ENCODE measurements at places on chromosomes 1 and 21. TPM values are rescaled to one million over a fixed set of nuclear protein-coding genes. Genes with fewer than 3 reads are reported as not detected.

GRCh38 chr1:29156543-29157268, 25.0 kb downstream of the SRSF4 start:
- peaks cover 20% of the 10 kb centered on the region for H3K36me3 ChIP-seq
- H3K4me3 ChIP-seq, result no peak overlapping the region
- H3K27ac ChIP-seq, result peak overlapping the region; percentile 67
- DNase-seq, result peak; percentile 53

The CLEC20A gene
- total RNA-seq, result 0.47 TPM

DNA sequence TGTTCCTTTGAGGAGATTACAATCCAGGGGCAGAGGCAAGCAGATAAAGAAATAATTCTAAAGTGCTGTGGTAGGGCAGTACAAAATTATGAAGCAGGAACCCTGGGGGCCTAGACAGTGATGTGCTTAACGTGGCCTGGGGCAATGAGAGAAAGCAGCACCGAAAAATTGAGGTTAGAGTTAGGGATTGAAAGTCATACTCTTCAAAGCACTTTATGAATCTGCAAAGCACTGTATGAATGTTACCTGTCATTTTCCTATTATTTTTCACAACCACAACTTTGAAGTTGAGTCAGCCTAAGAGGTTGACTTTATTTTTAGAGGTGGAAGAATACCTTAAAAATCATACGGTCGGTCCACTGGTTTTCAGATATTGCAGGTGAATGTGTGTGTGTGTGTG, 183.4 kb upstream of the NFIA start:
- no peak for DNase-seq
- no peaks in the 10 kb centered on the region for H3K27me3 ChIP-seq
- H3K36me3 ChIP-seq, result no peaks in the 10 kb centered on the region
- H3K4me1 ChIP-seq, result no peaks in the 10 kb centered on the region

GRCh38 chr1:170555370-170555769, 23.4 kb downstream of the GORAB start:
- H3K36me3 ChIP-seq, result peaks cover 9% of the 10 kb centered on the region
- H3K27ac ChIP-seq, result no peak overlapping the region
- H3K4me1 ChIP-seq, result no peaks in the 10 kb centered on the region
- DNase-seq, result no peak
- H3K27me3 ChIP-seq, result no peaks in the 10 kb centered on the region
- no peak overlapping the region for H3K4me3 ChIP-seq

DNA sequence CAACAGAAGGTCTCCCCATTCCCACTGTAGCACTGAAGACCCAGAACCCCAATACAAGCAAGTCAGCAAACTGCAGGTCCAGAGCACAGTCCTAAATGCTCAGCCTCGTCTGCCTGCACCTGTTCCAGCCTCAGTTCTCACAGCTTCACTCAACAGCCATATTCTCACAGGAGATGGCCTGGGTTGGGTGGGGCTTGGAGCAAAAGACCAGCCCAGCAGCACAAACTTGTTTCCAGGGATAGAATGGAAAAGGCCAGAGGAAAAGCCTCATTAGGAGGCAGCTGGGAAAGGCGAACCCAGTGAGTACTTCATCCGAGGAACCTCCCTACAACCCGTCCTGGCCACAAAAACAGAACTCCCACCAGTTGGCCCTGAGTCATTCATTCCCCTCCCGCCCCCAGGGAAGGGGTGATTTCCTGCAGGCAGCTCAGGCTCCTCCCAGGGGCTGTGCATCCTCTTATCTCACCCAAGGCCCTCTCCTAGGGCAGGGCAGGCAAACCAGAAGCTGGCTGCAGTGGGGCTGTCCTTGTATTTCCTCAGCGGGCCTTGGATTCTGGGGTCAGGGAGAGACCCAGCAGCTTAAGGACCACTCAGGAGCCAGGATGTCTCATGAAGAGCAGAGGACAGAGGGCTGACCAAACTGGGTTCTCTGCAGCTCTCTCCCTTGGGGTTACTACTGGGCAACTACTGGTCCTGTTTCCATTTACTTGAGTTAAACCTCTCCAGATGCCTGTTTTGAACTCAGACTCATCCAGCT, 7.4 kb upstream of the MPL start:
- no peak overlapping the region for H3K27ac ChIP-seq
- no peak overlapping the region for H3K4me3 ChIP-seq
- H3K4me1 ChIP-seq, result no peaks in the 10 kb centered on the region
- no peaks in the 10 kb centered on the region for H3K27me3 ChIP-seq
- no peak for DNase-seq

GRCh38 chr1:63883494-63884235, 109.8 kb downstream of the ROR1 start:
- H3K36me3 ChIP-seq, result no peaks in the 10 kb centered on the region
- DNase-seq, result peak; percentile 34
- no peak overlapping the region for H3K27ac ChIP-seq
- no peaks in the 10 kb centered on the region for H3K4me1 ChIP-seq
- no peak overlapping the region for H3K4me3 ChIP-seq

The CSMD2 gene
- 0.47 TPM for total RNA-seq

GRCh38 chr1:210321552-210321951, 7.2 kb upstream of the HHAT start:
- H3K27me3 ChIP-seq, result no peaks in the 10 kb centered on the region
- no peak overlapping the region for H3K4me3 ChIP-seq
- no peak overlapping the region for H3K27ac ChIP-seq
- H3K4me1 ChIP-seq, result no peaks in the 10 kb centered on the region
- no peak for DNase-seq

- no peak overlapping the region for H3K4me3 ChIP-seq
- no peaks in the 10 kb centered on the region for H3K36me3 ChIP-seq
- H3K4me1 ChIP-seq, result no peaks in the 10 kb centered on the region
- no peak overlapping the region for H3K27ac ChIP-seq
Measured at GRCh38 chr1:152227310-152227928, 3.4 kb upstream of the HRNR start.

- no peaks in the 10 kb centered on the region for H3K27me3 ChIP-seq
- no peak overlapping the region for H3K27ac ChIP-seq
- DNase-seq, result no peak
- H3K4me3 ChIP-seq, result no peak overlapping the region
- H3K4me1 ChIP-seq, result peaks cover 19% of the 10 kb centered on the region
- H3K36me3 ChIP-seq, result no peaks in the 10 kb centered on the region
Measured at GRCh38 chr21:43340491-43341377, 86.2 kb downstream of the SIK1 start.

The CFH gene
- 99.3 TPM for total RNA-seq

- no peaks in the 10 kb centered on the region for H3K36me3 ChIP-seq
- H3K27me3 ChIP-seq, result peaks cover 5% of the 10 kb centered on the region
- peak; percentile 28 for DNase-seq
- H3K4me3 ChIP-seq, result no peak overlapping the region
- no peak overlapping the region for H3K27ac ChIP-seq
- H3K4me1 ChIP-seq, result no peaks in the 10 kb centered on the region
Measured at GRCh38 chr1:22955146-22955545, 17.5 kb downstream of the LACTBL1 start.

The G0S2 gene
- total RNA-seq, result 15.5 TPM

The PTCH2 gene
- total RNA-seq, result 1.2 TPM

GRCh38 chr1:88873737-88874349, 17.5 kb downstream of the GTF2B start:
- H3K4me1 ChIP-seq, result peaks cover 2% of the 10 kb centered on the region
- no peak overlapping the region for H3K27ac ChIP-seq
- H3K36me3 ChIP-seq, result no peaks in the 10 kb centered on the region
- no peak overlapping the region for H3K4me3 ChIP-seq

- no peaks in the 10 kb centered on the region for H3K36me3 ChIP-seq
- no peak overlapping the region for H3K27ac ChIP-seq
- H3K4me1 ChIP-seq, result no peaks in the 10 kb centered on the region
- no peaks in the 10 kb centered on the region for H3K27me3 ChIP-seq
Measured at GRCh38 chr1:65330021-65330420, 20.7 kb downstream of the DNAJC6 start.

DNA sequence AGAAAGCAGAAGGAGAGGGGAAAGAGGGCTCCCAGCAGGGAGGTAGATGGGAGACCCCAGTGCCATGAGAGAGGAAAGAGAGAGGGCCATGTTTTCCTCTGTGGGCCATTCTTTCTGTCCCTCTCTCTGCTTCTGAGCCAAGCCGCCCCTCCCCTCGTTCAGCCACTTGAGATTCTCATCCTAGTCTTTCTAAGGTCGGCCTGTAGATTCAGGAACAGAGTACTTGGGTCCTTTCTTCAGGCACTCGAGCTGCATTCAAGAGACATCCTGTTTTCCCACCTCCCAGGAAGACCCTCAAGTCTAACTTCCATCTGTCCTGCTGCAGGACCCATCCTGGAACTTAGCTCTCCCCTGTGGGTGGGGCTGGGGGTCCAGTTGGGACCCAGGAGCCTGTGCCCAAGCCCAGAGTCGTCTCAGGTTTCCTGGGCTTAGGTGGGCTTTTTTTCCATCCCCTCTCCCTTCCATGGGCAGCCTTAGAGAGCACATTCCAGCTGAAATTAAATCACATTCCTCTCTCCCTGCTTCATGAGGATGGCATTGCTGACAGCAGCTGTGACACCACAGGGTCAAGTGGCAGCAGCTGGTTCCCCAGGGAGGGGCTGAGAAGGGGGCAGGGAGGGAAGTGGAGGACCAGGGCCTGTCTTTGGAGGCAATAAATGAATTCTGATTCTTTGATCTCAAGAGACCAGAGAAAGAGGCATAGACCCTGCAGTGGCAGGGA, 13.0 kb downstream of the NES start:
- no peak overlapping the region for H3K4me3 ChIP-seq
- peaks cover 2% of the 10 kb centered on the region for H3K4me1 ChIP-seq
- H3K27me3 ChIP-seq, result no peaks in the 10 kb centered on the region
- peak overlapping the region; percentile 65 for H3K27ac ChIP-seq
- no peaks in the 10 kb centered on the region for H3K36me3 ChIP-seq

The RGS4 gene
- total RNA-seq, result 3.1 TPM

DNA sequence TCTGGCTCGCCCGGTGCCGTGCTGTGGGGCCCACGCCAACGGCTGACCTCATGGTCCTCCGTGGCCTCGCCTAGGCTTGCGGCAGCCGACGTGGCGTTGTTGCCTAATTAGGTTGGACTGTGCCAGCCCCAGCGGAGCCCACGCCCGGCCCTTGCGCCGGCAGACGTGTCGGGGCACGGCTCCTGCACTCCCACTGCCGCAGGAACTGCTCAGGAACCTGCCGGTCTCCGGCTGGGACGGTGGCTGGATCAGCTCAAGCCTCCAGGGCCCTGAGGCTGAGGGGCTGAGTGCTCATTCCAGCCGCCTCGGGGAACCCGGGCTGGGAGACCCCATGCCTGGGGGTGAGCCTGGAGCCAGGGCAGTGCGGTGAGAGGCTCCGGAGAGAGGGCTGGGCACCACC, 16.1 kb upstream of the PEX10 start:
- H3K36me3 ChIP-seq, result no peaks in the 10 kb centered on the region
- no peaks in the 10 kb centered on the region for H3K4me1 ChIP-seq
- H3K27ac ChIP-seq, result no peak overlapping the region
- H3K27me3 ChIP-seq, result no peaks in the 10 kb centered on the region
- no peak for DNase-seq
- no peak overlapping the region for H3K4me3 ChIP-seq

The GPR37L1 gene
- 0.13 TPM for total RNA-seq

DNA sequence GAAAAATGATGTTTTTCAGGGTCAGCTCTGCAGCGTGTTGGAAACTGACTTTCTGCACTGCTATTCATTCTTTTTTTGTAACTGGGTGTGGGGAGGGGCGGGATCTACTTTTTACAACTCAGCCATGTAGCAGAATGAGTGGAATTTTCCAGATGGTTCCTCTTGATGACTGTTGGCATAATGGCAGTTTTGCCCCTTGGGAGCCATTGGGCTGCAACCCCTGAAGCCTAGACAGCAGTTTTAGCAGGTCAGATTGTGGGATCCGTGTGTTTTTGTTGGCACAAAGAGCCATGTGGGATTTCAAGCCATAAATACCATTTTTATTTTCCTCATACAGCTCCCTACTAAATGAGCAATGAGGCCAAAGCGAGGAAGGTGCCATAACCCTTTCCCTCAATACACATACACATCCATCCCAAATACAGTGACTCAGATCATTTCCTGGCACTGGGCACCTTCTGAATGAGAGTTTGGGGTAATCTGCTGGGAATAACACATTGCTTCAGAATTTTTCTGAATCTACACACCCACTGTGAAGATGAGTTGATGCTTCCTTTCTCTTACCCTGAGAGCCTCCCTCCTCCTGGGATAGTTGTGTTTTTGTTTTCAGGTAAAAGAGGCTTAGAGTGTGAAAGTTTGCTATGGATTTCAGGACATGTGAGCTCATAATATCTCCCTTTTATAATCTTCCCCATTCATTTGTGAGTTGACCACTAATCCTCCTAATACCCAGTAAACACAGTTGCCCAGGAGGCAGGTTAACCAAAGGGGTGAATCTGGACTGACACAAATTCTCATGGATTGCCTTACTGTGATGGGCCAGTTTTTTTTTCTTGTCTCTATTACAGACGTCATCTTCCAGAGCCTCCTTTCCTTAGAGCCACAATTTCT, 13.1 kb downstream of the S100A10 start:
- H3K36me3 ChIP-seq, result peaks cover 4% of the 10 kb centered on the region
- H3K27me3 ChIP-seq, result no peaks in the 10 kb centered on the region
- no peak overlapping the region for H3K4me3 ChIP-seq
- no peak overlapping the region for H3K27ac ChIP-seq
- no peaks in the 10 kb centered on the region for H3K4me1 ChIP-seq

The FCRLA gene
- 1.7 TPM for total RNA-seq

DNA sequence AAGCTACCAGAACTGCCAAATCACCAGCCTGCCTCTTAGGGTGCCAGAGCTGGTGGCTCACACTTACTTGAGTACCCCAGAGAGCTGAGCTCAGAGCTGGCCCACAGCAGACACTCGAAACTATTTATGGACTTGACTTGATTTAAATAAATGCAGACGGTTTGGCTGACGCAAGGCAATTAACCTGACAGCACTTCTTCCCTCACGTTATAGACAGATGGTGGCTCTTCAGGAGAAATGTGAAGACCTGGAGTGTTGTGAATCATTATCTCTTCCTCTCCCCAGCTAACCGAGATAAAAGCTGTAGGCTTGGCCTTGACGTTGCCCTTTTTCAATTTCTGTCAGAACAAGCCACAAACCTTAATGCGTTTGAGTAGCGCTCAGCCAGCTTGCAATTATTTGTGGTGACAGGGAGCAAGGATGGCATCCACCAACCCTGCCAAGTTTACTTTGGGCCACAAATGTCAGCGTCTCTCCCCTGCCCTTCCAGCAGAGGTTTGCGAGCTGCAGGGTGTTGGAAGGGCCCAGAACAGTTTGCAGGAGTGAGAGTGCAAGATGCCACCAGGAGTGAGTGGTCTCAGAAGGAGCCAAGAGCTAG, 34.0 kb upstream of the BCAR3 start:
- peak; percentile 26 for DNase-seq
- no peaks in the 10 kb centered on the region for H3K36me3 ChIP-seq
- peaks cover under 1% of the 10 kb centered on the region for H3K4me1 ChIP-seq
- H3K27me3 ChIP-seq, result no peaks in the 10 kb centered on the region
- no peak overlapping the region for H3K27ac ChIP-seq

GRCh38 chr21:14613486-14614224, 67.5 kb upstream of the SAMSN1 start:
- H3K4me3 ChIP-seq, result no peak overlapping the region
- no peaks in the 10 kb centered on the region for H3K36me3 ChIP-seq
- no peak overlapping the region for H3K27ac ChIP-seq
- no peaks in the 10 kb centered on the region for H3K4me1 ChIP-seq
- no peak for DNase-seq
- H3K27me3 ChIP-seq, result no peaks in the 10 kb centered on the region

GRCh38 chr1:39113109-39113743, 87.1 kb downstream of the NDUFS5 start:
- no peak for DNase-seq
- no peak overlapping the region for H3K27ac ChIP-seq
- H3K4me3 ChIP-seq, result no peak overlapping the region
- H3K27me3 ChIP-seq, result no peaks in the 10 kb centered on the region
- no peaks in the 10 kb centered on the region for H3K36me3 ChIP-seq
